ENCODE measurements at places on chromosomes 5 and 9. TPM values are rescaled to one million over a fixed set of nuclear protein-coding genes. Genes with fewer than 3 reads are reported as not detected.

DNA sequence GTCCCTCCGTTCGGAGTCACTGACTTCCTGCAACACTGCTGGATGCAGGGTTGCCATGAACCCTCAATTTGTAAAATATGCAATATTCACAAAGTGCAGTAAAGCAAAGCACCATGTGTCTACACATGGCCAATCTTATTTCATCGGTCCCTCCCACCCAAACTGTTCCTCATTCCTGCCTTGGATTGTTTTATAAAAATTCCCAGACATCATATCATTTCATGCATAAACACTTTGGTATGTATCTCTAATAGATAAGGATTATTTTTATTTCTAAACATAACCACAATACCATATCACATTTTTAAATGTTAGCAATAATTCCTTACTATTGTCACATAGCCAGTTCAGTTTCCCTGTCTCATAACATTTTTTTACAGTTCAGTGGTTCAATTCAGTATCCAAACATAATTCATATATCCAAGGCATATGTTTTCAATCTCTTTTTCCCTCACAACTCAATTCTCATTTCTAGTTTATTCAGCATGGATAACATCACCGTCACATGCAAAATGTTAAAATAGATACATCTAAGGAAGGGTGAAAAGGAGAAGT is 82.0 kb upstream of the PCAT7 start:
- no peak for DNase-seq

DNA sequence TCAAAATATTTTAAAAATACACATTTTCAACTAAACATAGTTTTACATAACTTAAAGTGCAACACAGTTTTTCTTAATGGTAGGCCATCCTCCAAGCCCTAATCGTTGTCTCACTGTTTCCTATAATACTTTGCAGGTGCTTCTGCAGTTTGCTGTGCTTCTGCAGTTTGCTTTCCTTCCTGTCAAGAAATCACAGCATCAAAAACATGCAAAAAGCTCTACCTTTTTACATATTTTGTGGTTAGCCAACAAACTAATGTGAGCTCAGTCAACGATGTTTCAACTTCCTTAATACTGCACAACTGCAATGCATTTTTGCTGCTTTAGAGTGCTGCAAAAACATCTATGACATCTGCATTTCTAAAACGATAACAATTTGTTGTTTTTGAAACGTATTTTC is 25.2 kb downstream of the EMB start:
- DNase-seq: no peak

GRCh38 chr9:123157221-123157620 is 111.2 kb downstream of the STRBP start:
- no peak for DNase-seq

- DNase-seq: no peak
Observed at GRCh38 chr5:127801751-127802476, 98.7 kb downstream of the CCDC192 start.

LRRC70 gene
- total RNA-seq: 1.4 TPM
